ENCODE measurements at places on chromosomes 3 and 15. TPM values are rescaled to one million over a fixed set of nuclear protein-coding genes. Genes with fewer than 3 reads are reported as not detected.

DNA sequence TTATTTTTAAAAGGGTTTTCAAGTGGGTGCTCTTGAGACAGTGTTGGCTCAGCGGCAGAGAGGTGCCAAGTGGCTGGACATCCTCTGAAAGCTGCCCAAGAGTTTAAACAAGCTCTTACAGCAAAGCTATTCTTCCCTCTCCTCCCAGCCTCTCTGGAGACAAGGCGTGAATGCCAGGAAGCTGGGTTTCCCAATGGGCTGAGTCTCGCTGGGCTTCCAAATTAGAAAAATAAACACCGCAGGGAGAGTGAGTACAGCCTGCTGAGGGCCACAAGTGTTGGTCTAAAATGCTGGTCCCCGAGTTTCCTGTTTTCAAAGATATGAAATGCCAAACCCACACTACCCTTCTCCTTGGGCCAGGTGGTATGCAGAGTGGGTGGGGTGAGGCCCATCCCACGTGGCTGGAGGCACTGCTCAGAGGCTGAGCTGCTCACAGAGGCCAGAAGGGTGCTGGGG, 36.4 kb downstream of the ZDHHC3 start:
- no peak for DNase-seq

DNA sequence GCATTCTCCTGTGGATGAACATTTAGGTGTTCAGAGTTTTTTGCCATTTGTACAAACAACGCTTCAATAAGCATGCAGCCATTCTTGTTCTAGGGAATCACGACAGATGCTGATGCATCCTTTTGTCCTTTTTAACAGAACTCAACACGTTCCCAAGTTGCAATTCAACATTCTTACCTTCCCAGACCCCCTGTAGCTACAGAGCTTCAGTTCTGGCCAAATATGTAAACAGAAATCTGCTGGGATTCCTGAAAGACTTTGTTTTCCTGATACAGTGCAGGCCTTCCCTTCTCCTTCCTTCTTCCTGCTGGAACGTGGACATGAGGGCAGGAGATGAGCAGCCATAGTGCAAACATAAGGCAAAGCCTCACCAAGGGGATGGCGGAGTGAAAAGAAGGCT, 59.1 kb upstream of the SPATA12 start:
- DNase-seq, result no peak

DNA sequence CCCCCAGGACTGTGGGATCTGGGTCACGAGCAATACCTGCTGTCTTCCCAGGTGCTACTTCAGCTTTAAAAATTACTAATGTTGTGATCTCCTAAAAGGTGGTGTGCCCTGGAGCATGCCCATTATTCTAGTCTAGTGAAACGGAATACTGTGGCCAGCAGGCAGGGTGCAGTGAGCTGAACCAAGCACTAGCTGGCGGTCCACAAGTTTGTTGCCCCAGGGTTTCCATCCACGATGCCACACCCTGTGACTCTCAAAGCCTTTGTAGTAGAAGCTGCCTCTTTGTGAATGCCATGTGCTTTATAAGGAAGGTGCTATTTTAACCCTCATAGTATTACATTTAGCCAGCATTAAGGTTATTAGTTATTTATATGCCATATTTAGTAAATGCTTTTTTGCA, 49.1 kb downstream of the PXYLP1 start:
- DNase-seq, result no peak

GRCh38 chr15:72341361-72341760, 21.4 kb upstream of the CELF6 start:
- DNase-seq, result no peak

- no peak for DNase-seq
These were observed 188.7 kb upstream of the LINGO1 start for GRCh38 chr15:77821188-77821958.

DNA sequence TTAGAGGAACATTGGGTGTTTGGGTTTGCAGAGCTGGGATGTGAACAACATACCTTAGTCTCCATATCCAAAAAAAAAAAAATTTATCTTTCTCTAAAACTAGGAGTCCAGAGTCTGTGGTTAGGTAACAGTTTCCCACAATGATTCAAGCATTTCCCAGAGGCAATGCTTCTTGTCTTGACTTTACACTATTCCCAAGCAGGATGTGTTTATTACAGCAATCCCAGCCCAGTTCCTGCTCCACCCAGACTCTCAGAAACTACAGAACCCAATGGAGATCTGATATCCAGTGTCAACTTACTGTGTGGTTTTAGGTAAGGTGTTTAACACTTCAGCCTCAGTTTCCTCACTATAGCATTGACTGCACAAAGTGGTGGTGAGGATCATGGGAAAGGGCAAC, 2.3 kb upstream of the C3orf62 start:
- no peak for DNase-seq

GRCh38 chr3:78022232-78022631, 982.3 kb downstream of the ROBO2 start:
- DNase-seq, result no peak

DNA sequence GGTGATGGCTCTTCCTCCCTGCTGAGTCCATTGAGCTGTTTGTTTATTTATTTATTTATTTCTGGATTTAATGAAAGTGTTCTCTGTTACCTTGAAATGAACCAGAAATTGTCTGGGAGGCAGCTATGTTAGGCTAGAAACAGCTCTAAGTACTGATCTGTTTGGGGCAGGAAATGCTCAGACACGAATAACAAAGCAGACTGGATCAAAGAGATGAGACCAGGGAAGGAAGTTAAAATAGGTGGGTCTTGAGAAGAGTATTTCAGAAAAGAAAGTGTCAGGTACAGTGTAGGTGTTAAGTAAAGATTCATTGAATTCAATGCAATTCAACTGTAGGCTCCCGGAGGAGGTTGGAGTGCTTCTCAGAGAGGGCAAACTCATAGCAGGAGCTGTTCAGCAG, 173.3 kb downstream of the IL20RB start:
- DNase-seq, result no peak

DNA sequence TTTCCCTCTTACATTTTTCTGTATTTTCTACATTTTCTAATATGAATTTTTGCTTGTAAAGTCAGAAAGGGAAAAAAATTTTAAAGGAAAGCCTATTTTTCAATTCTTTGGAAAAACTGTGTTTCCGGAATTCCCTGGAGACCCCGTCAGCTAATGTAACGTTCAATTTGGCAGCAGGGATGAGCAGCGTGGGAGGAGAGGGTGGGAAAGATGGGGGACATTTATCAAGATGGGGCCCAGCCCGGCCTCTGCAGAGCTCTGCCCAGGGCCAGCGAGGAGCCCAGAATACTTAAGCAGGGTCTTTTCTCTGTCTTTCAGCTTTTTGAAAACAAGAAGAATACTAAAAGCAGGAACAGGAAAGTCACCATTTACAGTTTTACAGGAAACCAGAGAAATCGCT, 129.0 kb downstream of the LRRK1 start:
- DNase-seq, result no peak

DNA sequence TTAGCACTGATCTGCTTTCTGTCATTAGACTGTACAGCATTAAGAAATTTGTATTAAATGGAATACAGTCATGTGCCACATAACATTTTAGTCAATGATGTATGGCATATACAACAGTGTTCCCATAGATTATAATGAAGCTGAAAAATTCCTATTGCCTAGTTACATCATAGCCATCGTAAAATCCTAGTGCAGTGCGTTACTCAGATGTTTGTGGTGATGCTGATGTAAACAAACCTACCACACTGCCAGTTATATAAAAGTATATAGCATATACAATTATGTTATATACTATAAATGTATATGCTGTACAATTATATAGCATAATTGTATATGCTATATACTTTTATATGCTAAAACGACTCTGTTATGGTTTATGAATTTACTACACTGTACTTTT, 41.7 kb downstream of the APH1B start:
- no peak for DNase-seq

- DNase-seq, result no peak
These were observed 67.2 kb upstream of the TP63 start for GRCh38 chr3:189563853-189564563.

- DNase-seq, result no peak
These were observed 26.5 kb upstream of the CP start for GRCh38 chr3:149247929-149248691.

DNA sequence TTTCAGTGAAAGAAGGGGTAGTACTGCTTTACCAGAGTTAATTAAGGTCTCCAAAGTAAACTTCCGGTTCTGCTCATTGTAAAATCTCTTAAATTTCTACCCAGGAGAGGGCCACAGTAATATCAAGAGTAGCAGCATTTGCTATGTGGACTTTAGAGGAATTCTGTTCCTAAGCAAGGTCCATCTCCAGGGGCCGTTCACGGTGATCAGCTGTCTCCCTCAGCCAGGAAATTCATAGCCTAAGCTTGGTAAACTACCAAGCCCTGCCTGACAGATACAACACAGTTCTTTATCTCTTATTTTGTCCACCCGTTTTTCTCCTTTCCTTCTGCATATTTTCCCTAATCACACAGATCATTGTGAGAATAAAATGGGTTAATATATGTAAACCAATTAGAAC, 2.3 kb downstream of the DUT start:
- no peak for DNase-seq

DNA sequence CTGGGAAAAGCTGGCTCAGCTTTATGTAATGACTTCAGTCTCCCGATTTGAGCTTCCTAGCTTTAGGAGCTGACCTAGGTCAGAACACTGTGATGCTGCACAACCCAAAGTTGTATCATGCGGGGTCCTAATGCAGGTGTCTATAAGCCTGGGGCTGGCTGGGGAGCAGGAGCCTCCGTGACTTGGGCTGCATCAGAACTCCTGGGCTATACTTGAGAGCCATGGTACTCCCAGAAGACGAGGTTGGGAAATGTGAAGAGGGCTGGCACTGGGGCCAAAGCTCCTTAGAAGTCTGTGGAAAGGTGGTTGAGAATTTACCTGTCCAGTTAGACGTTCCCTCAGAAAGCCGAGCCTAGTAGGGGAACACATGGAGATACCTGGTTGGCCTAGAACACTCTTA, 57.0 kb downstream of the BSN start:
- no peak for DNase-seq

DNA sequence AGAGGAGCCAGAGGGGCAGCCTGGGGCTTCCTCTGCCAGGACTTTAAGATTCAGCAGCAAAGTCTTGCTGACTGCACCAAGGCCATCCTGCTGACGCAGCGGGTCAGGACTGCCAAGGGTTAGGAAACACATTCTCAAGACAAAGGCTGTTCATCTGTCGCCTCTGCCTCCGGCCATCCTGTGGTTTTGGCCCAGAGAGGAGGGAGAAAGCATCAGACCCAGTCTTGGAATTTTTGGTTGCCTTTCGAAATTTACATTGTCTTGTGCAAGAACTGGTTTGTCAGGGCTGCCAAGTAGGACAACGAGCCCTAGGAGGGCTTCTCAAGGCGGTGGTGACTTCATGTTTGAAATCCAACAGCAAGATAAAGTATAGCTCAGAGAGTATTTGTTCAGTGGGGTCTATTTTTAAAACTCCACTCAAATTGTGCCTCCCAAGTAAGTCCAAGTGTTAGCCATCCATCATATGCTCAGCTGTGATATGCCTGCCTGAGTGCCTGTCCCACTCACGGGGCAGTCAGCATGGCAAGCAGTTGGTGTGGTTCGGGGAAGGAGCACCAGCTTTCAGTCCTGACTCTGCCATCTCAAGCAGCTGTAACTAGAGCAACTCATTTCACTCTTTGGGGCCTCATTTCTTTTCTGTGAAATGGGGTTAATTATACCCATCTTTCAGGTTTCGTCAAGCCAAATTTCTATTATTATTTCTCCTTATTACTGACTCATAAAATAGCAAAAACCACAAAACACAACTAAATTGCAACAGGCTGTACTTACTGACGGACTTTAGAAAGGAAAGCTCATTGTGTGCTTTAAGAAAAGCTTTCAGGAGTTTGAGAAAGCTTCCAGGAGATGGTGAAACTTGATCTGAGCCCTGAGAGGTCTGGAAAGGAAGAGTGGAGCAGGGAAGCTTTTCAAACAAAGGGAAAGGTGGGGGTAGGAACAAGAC, 42.4 kb upstream of the RHO start:
- DNase-seq, result no peak

GRCh38 chr3:148366743-148367410, 330.8 kb upstream of the AGTR1 start:
- DNase-seq, result no peak

GRCh38 chr3:43461345-43461744, 160.5 kb downstream of the ANO10 start:
- DNase-seq, result no peak

DNA sequence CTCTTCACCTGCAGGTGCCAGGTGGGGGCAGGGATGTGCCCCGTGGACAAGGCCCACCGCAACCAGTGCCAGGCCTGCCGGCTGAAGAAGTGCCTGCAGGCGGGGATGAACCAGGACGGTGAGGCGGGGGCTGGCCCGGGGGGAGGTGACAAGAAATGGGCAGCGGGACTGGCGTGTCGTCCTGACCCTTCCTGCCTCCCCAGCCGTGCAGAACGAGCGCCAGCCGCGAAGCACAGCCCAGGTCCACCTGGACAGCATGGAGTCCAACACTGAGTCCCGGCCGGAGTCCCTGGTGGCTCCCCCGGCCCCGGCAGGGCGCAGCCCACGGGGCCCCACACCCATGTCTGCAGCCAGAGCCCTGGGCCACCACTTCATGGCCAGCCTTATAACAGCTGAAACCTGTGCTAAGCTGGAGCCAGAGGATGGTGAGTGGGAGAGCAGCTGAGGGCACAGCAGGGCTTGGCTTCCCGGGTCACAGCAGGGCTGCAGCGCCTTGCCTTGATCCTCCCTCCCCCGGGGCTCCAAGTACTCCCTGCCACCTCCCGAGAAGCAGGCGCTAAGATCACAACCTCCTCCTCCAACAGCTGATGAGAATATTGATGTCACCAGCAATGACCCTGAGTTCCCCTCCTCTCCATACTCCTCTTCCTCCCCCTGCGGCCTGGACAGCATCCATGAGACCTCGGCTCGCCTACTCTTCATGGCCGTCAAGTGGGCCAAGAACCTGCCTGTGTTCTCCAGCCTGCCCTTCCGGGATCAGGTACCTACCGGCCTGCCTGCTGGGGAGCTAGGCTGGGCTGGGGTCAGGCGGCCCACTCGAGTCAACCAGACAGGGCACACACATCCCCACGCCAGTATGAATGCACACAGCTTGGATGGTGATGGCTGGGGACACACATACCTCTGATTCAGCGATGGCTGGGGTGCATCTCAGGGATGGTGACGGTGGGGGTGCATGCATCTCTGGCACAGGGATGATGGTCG, 1.7 kb downstream of the NR2E3 start:
- no peak for DNase-seq

DNA sequence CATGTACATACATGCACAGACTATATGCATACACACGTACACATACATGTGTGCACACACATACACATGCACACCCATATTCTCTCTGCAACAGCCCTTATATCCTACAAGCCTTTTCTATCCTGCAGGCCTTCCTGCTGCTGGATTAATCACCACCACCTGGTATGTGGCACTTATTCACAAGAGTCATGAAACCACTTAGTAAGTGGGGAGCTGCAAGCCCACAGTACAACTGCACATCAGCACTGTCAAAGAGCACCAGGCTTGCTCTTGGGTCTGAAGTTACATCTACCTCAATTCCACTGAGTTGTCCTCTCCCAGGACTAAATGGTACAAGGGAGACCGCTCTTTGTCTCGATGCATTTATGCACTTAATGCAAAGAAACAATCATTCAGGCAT, 233.2 kb downstream of the KLF13 start:
- no peak for DNase-seq

The PRR20G gene
- not detected for polyA plus RNA-seq

The ZNF620 gene
- polyA plus RNA-seq, result 1.7 TPM

The GPR87 gene
- polyA plus RNA-seq, result not detected

The DAZL gene
- polyA plus RNA-seq, result not detected

The TNNC1 gene
- not detected for polyA plus RNA-seq

The CLRN1 gene
- not detected for polyA plus RNA-seq

The SCG3 gene
- not detected for polyA plus RNA-seq

Data from immature natural killer cell (primary cell).